Effector memory CD8-positive, alpha-beta T cell (primary cell): ENCODE measurements at places on chromosomes 7 and 10.
A peak's percentile ranks its signal among the peaks of the same experiment; 100 is the strongest.

DNA sequence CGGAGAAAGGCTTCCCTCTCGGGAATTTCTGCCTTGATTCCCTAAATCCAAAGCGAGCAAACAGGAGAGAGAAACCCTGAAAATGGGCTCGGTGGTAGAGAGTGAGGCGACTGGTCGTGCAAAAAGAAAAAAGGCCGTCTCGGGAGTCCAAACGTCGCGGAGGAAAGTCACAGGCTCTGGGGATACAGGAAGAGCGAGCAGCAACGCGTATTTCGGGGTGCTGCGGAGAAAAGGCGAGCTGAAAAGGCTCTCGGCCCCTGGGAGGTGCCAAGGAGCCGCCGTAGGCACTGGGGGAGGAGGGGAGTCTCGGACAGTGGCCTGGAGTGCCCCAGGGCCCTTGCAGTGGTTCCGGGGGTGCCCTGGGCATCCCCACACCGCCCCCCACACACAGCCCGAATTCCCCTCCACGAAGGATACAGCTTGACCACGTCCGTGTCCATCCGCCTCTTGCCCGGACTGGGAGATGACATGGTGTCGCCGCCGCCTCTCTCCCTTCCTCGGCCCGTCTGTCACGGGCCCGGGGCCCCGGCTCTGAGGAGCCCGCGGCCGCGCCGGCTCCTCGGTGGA lies 591 bp downstream of the UBE2H start:
- peak; percentile 31 for DNase-seq
- no peak overlapping the region for H3K4me3 ChIP-seq
- H3K4me1 ChIP-seq = peaks cover 9% of the 10 kb centered on the region
- H3K27me3 ChIP-seq = no peaks in the 10 kb centered on the region
- no peak overlapping the region for H3K27ac ChIP-seq

GRCh38 chr10:4403638-4404252 lies 422.3 kb upstream of the AKR1E2 start:
- no peak overlapping the region for H3K27ac ChIP-seq
- peaks cover 7% of the 10 kb centered on the region for H3K27me3 ChIP-seq
- H3K4me1 ChIP-seq = no peaks in the 10 kb centered on the region
- H3K4me3 ChIP-seq = no peak overlapping the region
- no peaks in the 10 kb centered on the region for H3K36me3 ChIP-seq

DNA sequence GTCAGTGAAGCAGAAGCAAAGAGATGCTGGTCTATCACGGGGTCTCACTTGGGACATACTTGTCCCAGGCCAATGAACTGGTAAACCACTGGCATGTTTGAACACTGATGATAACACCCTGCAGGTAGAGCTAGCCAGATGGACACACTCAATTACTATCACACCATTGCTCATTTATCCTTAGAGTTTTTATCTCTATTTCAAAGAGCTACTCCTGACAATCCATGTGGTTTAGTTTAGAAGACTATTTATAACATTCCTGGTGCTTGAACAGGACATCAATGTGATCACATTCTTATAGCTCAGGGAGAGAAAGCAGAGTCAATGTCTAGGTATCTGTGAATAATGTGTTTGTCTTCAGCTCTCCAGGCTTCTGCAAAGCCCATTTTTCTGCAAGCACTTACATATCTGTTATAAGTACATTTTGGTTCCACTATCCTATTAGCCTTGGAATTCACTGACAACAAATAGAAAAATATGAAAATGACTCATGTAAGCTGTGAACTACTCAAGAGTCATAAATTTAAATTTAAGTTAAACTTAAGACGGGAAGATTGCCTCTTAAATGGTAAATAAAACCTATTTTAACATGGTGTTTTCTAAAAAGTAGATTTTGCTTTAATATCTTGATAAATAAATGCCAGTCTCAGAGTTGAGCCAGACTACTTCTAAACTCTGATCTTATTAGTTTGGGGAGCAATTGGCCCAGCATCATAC lies 106.7 kb upstream of the MBL2 start:
- no peaks in the 10 kb centered on the region for H3K4me1 ChIP-seq
- H3K27me3 ChIP-seq = no peaks in the 10 kb centered on the region
- no peak overlapping the region for H3K27ac ChIP-seq
- no peaks in the 10 kb centered on the region for H3K36me3 ChIP-seq
- DNase-seq = no peak
- no peak overlapping the region for H3K4me3 ChIP-seq

GRCh38 chr7:79504607-79505389 lies 51.3 kb upstream of the MAGI2 start:
- no peak overlapping the region for H3K4me3 ChIP-seq
- no peaks in the 10 kb centered on the region for H3K27me3 ChIP-seq
- H3K36me3 ChIP-seq = peaks cover 4% of the 10 kb centered on the region
- H3K27ac ChIP-seq = no peak overlapping the region
- no peaks in the 10 kb centered on the region for H3K4me1 ChIP-seq
- DNase-seq = no peak

- no peak for DNase-seq
- peak within 1 kb of the TSS; percentile 88 for H3K4me3 ChIP-seq
- peaks cover 50% of the 10 kb centered on the region for H3K27me3 ChIP-seq
- peaks cover 6% of the 10 kb centered on the region for H3K36me3 ChIP-seq
- H3K27ac ChIP-seq = peak within 1 kb of the TSS; percentile 74
- peaks cover 19% of the 10 kb centered on the region for H3K4me1 ChIP-seq
Observed at GRCh38 chr10:122461367-122461728, at the start of gene HTRA1. TSS of gene HTRA1 (plus strand) at chr10:122461553. CDS start at chr10:122461653, 100 bp downstream.

DNA sequence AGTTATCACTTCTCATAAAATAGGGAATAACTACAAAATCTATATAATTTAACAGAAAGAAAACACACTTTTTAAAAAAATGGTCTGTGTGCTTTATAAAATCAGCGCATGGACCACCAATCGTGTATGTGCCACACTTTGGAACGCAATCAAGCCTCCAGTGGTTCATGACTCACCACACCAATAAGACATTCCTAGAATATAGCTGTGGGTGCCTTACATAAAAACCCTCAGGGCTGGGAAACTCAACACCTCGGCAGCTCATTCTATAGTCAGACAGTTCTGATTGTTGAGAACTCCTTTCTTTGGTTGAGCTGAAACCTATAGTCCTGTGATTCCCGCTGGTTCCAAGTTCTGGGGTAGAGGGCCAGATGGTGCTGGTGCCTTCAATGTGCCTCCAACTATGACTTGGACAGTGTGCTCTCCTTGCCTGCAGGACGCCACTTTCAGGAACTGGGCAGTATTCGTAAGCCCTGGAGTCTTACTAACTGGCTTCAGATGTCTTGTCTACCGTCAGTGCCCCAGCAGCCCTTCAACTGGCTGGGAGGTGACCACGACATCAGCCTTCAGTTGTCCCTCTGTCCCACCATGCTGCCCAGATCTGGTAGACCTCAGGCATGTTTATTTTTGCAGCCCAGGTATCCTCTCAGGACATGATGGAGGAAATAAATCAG lies 135.7 kb upstream of the GDF10 start:
- no peaks in the 10 kb centered on the region for H3K36me3 ChIP-seq
- no peak overlapping the region for H3K27ac ChIP-seq
- no peaks in the 10 kb centered on the region for H3K4me1 ChIP-seq

DNA sequence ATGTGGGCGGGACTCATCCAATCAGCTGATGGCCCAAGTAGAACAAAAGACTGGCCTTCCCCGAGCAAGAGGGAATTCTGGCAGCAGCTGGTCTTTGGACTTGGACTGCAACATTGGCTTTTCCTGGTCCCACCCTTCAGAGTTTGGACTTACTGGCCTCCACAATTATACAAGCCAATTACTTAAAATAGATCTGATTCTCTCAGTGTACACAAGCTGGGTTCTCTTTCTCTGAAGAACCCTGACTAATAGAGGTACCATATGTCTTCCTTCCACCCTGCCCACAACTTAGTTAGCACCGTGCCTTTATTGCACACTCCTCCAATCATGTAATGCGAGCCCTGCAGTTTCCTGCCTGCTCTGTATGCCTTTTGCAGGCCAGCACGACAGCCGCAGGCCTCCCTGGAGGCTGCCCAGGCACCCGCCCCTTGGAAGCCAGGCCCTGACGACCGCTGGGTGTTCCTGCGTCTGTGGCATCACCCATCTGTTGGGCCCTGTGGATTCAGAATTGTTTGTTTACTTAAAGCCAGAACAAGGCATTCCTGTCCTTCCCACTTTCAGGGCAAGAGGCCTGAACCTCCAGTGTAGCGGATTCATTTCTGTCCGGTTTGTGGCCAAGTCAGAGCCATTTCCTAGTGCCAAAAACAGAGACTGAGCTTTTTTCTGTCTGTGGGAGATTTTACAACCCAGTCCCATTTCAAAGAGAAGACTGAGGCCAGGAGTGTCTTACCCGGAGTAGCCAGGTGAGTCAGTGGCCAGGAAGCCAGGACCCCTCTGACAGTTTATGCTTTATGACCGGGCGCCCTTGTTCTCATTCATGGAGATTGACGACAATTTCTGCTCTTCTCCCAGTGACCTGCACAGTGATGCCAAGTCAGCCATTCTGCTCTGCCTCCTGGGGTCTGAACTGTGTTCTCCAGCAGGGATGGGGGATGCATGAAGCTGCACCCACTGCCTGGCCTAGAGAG lies 968 bp upstream of the INMT start:
- peaks cover 5% of the 10 kb centered on the region for H3K27me3 ChIP-seq
- H3K36me3 ChIP-seq = no peaks in the 10 kb centered on the region
- no peaks in the 10 kb centered on the region for H3K4me1 ChIP-seq
- no peak overlapping the region for H3K4me3 ChIP-seq

DNA sequence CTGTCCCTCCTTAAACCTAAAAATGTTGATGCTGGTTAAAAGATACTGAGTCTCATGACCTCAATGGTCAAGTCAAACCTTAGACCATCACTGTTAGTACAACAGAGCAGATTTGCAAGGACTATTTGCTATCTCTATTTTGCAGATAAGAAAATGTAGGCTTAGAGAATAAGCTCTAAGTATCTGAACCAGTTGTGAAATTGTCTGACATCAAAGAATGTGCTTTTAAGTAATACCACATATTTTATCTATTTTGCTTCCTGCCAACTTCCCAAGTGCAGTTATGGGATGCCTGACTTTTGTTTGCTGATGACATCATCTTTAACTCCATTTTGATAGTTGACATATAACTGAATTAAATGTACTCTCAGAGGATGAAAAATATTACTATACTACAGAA lies 83.6 kb upstream of the TMEM106B start:
- DNase-seq = no peak
- H3K27me3 ChIP-seq = peaks cover 40% of the 10 kb centered on the region
- no peak overlapping the region for H3K27ac ChIP-seq
- H3K4me1 ChIP-seq = peaks cover 13% of the 10 kb centered on the region

DNA sequence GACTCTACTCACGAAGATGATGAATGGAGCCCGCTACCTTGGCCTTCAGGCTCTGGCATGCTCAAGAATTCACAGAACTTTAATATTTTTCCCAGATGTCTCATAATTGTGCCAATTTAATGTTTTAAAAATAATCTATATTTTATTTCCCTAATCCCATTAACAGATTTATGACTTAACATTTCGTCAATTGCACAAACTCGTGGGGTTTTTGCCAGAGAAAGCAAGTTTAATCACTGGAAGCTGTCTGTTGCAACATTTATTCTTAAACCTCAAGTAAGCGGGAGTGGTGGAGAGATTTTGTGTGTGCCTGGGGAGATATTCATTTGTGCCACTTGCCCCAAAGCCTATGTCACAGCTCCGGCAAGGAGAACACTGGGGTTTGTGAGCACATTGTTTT lies 117.9 kb downstream of the TEX36 start:
- H3K4me1 ChIP-seq = no peaks in the 10 kb centered on the region
- DNase-seq = no peak
- no peaks in the 10 kb centered on the region for H3K36me3 ChIP-seq
- no peak overlapping the region for H3K4me3 ChIP-seq
- H3K27me3 ChIP-seq = peaks cover 47% of the 10 kb centered on the region

GRCh38 chr7:98826387-98826786 lies 43.4 kb downstream of the TMEM130 start:
- H3K4me1 ChIP-seq = no peaks in the 10 kb centered on the region
- H3K36me3 ChIP-seq = no peaks in the 10 kb centered on the region
- peaks cover 10% of the 10 kb centered on the region for H3K27me3 ChIP-seq
- no peak for DNase-seq

DNA sequence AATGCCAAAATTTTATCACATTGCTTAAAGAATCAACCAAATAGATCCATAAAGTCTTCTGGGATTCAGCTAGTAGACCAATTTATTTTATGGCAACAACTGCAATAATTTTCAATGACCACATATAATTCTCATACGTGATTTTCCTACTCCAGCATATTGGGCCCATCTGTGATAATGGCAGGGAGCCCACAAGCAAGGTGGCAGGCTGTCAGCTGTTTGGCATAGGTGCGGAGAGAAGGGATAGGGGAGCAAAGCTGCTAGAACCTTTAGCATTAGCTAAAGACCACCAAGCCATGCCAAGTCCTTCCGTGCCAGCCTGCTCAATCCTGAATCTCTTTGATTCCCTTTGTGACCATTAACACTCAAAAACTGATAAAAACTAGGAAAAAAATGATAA lies 721.2 kb downstream of the XPNPEP1 start:
- H3K4me3 ChIP-seq = no peak overlapping the region
- H3K27ac ChIP-seq = no peak overlapping the region
- DNase-seq = no peak
- H3K4me1 ChIP-seq = no peaks in the 10 kb centered on the region

- H3K4me3 ChIP-seq = no peak overlapping the region
- no peak for DNase-seq
- H3K27me3 ChIP-seq = peaks cover 14% of the 10 kb centered on the region
- no peaks in the 10 kb centered on the region for H3K4me1 ChIP-seq
- no peak overlapping the region for H3K27ac ChIP-seq
Observed at GRCh38 chr10:71512312-71512711, 115.6 kb downstream of the CDH23 start.

DNA sequence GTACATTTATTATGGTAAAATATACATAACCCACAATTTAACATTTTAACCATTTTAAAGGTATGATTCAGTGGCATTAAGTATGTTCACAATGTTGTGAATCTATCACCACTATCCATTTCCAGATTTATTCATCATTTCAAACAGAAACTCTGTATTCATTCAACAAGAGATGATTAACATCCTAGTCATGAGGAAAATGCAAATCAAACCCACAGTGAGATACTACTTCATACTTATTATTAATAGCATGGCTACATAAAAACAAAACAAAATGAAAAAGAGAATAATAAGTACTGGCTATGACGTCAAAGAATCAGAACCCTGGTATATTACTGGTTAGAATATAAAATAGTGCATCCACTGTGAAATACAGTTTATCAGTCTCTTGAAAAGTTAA lies 386.6 kb upstream of the POM121L12 start:
- DNase-seq = no peak
- H3K4me3 ChIP-seq = no peak overlapping the region
- no peaks in the 10 kb centered on the region for H3K27me3 ChIP-seq
- no peaks in the 10 kb centered on the region for H3K4me1 ChIP-seq
- no peaks in the 10 kb centered on the region for H3K36me3 ChIP-seq
- no peak overlapping the region for H3K27ac ChIP-seq

- no peak overlapping the region for H3K4me3 ChIP-seq
- no peak overlapping the region for H3K27ac ChIP-seq
- H3K27me3 ChIP-seq = no peaks in the 10 kb centered on the region
- no peak for DNase-seq
Observed at GRCh38 chr7:133789974-133790373, 337.2 kb upstream of the LRGUK start.
